ENCODE measurements at places on chromosomes 11 and 22.

- no peak for DNase-seq
Measured at GRCh38 chr11:72024069-72024754, 25.5 kb downstream of the IL18BP start.

- DNase-seq, result no peak
Measured at GRCh38 chr11:106815209-106815608, 203.1 kb downstream of the GUCY1A2 start.

GRCh38 chr11:102846292-102846691, 2.9 kb upstream of the MMP3 start:
- DNase-seq, result no peak

GRCh38 chr11:96306600-96306932, 36.4 kb downstream of the MAML2 start:
- no peak for DNase-seq

GRCh38 chr11:60699284-60699691, at the start of gene MS4A8:
Gene MS4A8, plus strand, starts transcription at chr11:60699612. Its CDS starts 1,249 bp downstream, at chr11:60700861.
- no peak for DNase-seq

DNA sequence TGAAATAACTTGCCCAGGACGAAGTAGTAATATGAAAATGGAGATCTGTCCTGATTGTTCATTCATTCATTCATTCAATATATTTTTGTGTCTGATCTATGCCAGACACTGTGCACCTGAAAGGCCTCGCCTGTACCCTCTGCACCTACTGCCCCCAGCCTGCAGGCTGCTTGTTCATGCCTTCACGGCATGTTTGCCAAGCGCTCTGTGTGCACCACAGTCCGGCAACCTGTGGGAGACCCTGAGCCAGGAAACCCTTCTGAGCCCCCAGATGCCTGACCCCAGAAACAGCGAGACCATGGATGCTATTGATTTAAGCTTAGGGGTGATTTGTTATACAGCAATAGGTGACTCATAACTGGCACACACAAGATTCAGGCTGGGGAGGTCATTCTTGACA, 47.0 kb downstream of the RTL6 start:
- DNase-seq, result no peak

GRCh38 chr11:14114269-14114668, 151.7 kb downstream of the SPON1 start:
- no peak for DNase-seq

GRCh38 chr11:10752061-10752460, 1.0 kb downstream of the CTR9 start:
- DNase-seq, result no peak

DNA sequence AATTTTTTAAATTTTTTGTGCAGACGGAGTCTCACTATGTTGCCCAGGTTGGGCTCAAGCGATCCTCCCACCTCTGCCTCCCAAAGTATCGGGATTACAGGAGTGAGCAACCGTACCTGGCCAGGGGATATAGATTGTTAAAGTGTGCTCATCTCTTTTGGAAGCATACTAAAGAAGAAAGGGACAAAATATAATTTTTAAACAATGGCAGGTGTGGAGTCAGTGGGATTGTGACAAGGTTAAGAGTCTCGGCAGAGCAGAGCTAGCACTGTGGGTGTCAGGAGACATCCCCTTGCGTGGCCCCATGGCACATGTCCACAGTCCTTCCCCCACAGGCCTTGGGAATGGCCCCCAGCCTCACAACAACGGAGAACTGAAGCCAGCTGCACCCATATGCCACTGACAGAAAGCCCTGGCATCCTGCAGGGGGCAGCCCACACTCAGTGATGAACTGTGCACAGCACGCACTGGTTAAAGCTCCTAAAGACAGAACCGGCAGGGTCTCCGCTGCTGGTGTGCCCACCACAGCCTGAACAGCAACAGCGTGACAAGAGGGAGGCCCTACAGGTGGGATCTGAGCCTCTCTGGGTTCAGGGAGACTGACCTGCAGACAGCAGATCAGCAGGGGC, 29.9 kb downstream of the SERPIND1 start:
- DNase-seq, result no peak

DNA sequence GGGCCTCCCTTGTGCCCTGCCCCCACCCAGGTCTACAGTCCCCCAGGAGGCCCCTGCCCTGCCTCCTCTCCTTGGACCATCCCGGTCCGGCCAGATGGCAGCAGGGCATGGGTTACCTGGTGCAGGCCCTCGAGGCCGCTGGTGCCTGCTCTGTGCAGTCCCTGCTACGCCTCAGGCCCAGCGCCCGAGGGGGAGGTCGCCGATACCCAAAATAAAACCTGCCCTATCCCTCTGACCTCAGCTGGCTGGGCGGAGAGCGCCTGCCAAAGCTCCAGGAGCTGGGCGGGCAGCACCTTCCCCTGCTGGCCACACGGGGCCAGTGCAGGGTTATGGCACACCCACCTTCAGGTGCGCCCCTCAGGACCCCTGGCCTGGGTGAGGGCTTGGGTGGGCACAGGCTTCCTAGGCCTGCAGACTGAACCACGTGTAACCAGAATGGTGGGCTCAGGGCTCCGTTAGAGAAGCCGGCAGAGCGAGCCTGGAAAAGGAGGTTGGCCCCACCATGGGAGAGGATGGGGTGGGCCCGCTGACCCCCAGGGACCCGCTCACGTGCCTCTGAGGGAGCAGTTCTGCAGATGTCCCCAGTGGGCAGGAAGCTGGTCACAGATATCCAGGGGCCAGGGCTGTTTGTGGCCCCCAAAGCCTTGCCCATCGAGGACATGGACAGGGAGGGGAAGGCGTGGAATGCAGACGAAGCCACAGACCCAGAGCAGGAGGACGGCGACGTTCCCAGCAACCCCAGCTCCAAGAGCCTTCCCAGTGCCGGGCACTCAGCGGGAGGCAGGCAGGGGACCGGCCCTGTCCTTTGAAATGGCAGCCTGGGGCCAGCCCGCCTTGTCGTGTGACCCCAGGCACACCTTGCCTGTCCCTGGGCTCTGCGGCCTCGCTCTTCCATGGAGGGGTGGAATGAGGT, 1.7 kb upstream of the TNNT3 start:
- DNase-seq, result no peak

DNA sequence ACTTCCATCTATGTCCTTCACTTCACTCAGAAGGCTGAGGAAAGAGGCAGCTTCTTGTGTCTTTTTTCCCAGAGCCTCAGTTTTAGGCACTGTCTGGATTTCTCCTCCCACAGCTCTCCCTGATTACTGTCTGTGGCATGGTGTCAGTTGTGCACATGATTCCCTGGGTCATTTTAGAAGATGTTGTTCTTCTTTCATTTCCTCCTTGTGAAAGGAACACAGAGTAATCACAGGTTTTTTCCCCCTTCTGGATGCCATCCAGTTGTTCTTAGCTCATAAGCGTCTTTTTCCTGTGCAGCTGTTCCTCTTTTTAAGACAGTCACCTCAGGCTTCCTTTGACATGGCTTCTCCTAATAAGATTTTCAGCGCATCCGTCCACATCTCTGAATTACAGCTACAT, 212.2 kb downstream of the FAM181B start:
- no peak for DNase-seq

Measured in stimulated activated CD4-positive, alpha-beta T cell treated with anti-CD3 and anti-CD28 coated beads, Interleukin-1b, Interleukin-23, amount 100 ng/mL, for 1 hour (primary cell).